ENCODE measurements at places on chromosomes 12 and 14. TPM values are rescaled to one million over a fixed set of nuclear protein-coding genes. Genes with fewer than 3 reads are reported as not detected.

DNA sequence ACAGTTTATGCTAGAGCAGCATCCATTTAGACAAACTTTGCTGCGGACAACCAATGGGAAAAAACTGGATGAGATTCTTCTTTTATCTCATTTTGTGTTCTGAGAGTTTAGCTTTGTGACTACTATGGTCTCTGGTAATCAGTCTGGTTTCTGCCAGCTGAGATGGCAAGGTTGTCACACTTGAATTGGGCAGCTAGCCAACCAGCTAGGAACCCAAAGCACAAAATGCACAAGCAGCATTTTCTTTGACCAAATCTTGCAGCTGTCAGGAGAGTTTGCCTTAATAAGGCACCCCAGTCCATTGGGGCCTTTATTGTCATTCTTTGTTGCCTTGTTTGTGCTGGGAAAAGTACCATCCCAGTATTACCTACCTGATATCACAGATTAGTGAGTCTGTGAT lies 34.0 kb upstream of the ETV6 start:
- no peak for DNase-seq

DNA sequence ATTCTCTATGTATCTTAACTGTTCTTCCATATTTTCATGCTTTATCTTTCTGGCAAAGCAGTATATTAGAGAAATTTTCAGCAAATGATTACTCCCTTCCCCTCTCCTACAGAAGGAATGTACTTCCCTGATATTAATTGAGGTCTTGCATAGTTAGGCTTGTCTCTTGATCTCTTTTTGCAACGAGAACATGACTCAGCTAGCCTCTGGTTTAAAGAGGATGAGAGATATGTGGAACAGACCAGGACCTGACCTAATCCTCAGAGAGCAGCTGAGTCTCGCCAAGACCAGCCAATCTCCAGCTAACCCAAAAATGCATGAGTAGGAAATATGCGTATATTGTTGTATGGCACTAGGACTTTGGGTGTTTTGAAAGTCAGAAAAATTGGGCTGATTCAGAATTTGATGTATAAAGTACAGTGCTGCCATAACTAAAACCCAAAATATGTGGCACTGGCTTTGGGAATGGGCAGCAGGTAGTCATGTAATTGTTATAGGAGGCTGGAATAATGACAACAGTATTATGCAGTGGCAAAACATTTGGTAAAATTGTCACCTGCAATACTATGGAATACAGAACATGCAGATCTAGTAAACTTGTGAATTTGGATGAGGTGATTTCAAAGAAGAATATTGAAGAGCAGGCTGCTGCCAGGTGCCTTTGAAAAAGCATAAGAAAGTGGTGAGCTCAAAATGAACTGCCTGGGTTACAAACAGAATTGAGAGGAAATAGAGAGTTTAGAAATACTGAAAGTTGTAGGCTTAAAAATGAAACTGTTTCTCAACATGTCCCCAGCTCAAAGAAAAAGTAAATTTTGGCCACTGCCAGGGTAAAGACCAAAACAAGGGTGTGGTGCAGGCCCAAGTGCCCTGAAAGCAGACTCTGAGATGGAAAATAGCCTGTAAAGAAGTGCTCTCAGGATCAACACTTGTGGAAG lies 9.3 kb upstream of the USP15 start:
- no peak for DNase-seq

DNA sequence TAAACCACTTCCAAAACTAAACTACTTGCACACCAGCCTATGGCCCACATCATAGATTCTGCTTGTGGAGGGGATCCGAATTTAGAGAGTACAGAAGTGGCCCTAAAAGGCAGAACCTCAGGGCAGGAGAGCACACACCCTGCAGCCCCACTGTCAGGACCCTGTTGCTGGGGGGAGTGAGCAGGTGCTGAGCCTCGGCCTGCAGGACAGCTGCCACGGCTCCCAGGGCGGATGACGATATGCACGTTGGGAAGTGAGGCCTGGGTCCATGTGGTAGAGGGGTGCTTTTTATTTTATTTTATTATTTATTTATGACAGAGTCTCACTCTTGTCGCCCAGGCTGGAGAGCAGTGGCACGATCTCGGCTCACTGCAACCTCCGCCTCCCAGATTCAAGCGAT lies 73.5 kb downstream of the TNFAIP2 start:
- no peak for DNase-seq

DNA sequence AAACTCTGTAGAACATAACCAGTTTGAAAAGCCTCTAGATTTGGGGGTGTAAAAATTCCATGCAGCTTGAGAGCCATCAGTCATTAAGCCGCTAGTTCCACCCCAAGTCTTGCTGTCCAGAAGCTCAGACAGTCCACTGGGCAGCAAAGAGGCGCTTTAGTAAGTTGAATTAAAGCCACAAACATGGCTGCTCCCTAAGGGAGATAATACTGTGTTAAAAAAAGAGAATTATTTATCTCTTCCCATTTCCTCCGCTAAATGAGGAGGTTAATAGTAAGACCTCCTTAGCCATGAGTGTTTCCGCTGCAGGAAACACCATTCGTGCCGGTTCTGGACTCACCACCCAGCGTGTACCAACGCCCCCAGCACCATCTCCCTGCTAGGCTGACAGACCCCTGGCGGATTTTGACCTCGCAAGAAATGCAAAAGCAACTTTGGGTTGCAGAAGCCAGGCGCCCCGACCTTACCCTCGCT lies 536 bp downstream of the TM7SF3 start:
- no peak for DNase-seq

DNA sequence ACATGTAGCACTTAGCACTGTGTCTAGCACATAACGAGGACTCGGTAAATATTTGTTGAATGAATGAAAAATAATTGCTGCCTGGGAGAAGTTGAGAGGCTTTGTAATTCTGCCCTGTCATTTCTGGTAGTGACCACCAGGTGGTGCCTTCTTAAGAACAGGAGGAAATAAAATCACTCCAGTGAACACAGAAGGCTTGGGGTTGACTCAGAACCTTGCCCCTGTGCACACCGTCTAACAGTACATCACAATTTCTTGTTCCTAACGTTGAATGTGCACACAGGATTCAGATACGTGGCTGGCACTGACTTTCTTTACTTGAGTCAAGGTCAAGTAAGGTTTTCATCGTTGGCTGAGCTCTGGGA lies 91.8 kb downstream of the RGS6 start:
- peak; percentile 3 for DNase-seq

- DNase-seq, result peak; percentile 72
Measured at GRCh38 chr12:95738024-95738611, 52.4 kb downstream of the NTN4 start.

GRCh38 chr12:46386360-46386867 lies 13.8 kb upstream of the SLC38A2 start:
- DNase-seq, result no peak

Gene SLC10A1
- polyA plus RNA-seq, result 0.13 TPM
